ENCODE measurements at places on chromosomes 13 and 19.

DNA sequence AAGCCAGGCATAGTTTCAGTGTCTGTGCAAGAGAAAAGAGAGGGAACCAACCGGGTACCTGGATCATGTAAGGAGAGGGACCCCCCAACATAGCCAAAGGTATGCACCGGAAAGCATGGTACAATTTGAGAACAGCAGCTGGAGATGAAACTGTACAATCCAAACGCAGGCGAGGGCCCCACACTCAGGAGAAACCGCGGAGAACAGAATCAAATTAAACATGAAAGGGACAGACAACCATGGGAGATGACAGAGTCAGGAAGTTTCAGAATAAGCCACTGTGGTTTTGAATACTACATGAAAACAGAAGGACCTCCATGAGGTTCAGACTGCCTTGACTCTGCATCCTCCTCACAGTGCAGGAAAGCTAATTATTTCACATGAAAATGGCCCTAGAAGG is 62.9 kb upstream of the SPATA13 start:
- DNase-seq = no peak

DNA sequence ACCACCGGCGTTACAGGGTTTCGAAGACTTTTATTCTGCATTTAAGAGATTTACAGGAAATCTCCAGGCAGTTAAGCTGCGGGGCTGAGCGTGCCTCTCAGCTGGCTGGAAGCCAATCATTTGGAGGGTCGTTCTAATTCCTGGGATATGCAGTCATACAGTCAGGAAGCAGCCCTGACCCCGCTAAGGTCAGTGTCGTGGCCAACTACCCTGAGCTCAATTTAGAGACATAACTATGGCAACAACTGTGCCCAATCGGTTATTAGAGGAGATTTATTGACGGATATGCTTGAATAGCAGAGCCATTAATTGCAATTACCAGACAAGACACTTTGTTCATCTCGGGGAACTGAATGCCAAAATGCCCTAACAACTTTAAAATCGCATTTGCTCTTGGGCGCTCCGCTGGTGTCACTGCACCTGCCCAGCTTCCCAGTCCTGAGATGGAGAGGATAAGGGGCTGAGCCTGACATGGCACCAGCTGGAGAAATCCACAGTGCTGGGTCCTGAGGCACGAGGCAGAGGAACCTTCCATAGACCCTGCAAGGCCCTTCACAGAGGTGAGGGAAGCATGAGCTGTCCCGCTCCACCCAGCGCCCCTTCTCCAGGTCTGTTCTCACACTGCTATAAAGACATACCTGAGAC is 15.1 kb upstream of the ZNF507 start:
- no peak for DNase-seq

DNA sequence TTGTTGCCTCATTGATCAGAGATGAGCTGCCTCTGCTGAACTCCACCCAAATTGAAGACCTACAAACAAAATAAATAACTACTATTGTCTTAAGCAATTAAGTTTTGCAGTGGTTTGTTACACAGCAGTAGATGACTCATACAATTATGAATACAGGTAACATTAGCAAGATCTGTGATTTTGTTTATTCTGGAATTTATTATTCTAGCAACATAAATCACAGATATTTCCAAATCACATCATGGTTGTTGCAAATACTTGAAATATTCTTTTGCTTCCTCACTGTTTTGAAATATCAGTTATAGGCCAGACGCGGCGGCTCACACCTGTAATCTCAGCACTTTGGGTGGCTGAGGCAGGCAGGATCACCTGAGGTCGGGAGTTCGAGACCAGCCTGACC is 13.1 kb upstream of the LMTK3 start:
- no peak for DNase-seq

DNA sequence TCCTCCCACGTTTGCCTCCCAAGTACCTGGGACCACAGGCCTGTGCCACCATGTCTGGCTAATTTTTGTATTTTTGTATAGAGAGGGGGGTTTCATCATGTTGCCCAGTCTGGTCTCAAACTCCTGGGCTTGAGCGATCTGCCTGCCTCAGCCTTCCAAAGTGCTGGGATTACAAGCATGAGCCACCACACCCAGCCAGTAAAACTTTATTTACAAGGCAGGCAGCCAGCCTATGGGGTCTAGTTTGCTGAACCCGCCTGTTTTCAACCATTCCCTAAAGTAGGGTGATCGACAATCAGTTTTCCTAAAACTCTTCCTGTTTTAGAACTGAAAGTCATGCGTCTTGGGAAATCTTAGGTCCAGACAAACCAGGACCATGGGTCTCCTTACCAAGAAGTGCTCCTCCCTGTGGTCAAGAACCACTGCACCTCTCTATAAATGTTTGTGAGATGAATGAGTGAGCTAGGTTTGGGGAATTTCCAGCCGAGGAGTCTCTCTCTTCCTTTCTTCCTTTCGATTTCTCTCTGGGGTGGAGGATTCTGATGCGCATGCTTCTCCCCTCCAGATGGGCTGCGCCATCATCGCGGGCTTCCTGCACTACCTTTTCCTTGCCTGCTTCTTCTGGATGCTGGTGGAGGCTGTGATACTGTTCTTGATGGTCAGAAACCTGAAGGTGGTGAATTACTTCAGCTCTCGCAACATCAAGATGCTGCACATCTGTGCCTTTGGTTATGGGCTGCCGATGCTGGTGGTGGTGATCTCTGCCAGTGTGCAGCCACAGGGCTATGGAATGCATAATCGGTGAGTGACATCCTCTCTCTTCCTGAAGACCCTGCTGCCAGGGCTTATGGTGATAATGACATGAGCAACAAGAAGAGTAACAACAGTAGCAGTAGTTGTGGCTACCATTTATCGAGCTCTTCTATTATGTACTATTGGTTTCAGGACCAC is 38.7 kb downstream of the ADGRE1 start:
- peak; percentile 22 for DNase-seq

DNA sequence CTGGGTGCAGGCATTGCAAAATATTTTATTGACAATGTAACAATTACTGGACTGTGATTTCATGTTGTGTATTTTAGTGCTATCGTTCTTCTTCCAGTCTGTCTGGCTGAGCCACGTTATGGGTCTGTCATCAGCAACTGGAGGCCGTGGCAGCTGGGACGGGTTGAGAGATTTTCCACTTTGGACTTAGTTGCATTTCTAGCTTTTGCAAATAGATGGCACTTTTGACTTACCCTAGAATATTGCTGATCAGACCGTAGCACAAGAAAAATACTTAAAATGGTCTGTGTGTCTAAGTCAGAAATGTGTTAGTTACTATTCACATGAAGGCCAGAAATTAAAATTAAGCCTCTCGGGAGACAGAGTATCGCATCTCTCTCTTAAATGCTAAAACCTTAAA is 211.1 kb downstream of the TEX29 start:
- no peak for DNase-seq

DNA sequence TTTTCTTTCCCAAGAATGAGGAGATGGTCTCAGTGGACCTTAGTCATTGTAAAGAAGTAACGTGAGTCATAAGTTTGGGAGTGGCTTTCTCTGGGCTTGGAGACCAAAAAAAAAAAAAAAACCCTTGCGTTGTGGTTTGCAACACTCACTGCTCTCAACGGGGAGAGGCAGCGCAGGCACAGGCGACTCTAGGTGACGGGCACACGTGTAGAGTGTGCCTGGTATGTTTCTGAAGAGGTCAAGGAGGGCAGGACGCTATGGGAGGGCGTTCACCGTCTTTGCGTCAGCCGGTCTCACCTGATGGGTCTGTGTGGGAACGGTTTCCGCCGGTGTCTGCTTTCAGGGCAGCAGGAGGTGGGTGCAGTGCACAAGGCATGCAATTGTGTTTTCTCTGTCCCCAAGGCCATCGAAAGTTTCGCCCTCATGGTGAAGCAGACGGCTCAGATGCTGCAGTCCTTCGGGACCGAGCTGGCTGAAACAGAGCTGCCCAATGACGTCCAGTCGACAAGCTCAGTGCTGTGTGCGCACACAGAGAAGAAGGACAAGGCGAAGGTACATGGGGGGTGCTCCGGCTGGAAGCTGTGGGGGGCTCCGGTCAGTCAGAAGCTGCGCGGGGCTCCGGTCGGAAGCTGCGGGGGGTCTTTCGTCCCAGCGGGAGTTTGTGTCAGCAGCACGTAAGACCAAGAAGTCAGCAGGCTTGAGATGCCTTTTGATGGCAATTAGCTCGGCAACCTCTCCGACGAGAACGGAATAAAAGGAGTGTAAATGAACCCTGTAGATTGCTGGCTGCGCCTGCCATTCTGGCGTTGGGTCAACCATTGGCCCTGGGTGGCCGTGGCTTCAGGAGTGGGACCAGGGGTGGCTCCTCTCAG is 40.8 kb upstream of the F7 start:
- DNase-seq = no peak

- DNase-seq = no peak
These were observed 273.8 kb downstream of the LIG4 start for GRCh38 chr13:107941345-107942029.

DNA sequence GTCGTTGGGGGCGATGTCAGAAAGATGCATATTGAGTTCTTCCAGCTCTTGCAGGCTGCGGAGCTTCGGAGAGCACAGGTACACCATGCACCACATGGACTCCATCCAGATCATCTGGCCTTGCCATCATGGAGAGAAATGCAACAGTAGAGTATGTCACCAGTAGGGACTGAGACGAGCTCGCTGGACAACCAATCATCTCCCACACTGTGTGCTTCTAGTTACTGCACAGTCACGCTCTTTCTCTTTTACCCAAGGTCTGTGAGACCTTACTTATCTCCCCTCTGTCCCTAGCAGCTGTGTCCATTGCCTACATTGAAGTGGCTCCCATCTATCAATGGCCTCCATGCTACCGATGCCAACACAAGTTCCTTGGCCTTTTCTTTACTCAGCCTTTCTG is 90.5 kb downstream of the C13orf42 start:
- no peak for DNase-seq

DNA sequence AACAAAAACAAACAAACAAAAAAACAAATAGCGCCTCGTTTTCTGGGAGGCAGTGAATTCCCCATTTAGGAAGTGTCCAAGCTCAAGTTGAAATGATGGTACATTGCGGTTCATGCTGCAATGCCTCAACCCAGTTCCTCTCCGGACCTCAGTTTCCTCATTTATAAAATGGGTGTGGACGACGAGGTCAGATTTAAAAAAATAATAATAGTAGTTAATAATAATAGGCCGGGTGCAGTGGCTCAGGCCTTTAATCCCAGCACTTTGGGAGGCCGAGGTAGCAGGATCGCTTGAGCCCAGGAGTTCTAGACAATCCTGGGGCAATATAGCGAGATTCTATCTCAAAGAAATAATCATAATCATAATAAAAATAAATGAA is 15.5 kb upstream of the ERCC1 start:
- no peak for DNase-seq

GRCh38 chr13:31605076-31605860 is 134.1 kb upstream of the RXFP2 start:
- DNase-seq = no peak

GRCh38 chr19:31214997-31215396 is 134.2 kb downstream of the TSHZ3 start:
- no peak for DNase-seq

DNA sequence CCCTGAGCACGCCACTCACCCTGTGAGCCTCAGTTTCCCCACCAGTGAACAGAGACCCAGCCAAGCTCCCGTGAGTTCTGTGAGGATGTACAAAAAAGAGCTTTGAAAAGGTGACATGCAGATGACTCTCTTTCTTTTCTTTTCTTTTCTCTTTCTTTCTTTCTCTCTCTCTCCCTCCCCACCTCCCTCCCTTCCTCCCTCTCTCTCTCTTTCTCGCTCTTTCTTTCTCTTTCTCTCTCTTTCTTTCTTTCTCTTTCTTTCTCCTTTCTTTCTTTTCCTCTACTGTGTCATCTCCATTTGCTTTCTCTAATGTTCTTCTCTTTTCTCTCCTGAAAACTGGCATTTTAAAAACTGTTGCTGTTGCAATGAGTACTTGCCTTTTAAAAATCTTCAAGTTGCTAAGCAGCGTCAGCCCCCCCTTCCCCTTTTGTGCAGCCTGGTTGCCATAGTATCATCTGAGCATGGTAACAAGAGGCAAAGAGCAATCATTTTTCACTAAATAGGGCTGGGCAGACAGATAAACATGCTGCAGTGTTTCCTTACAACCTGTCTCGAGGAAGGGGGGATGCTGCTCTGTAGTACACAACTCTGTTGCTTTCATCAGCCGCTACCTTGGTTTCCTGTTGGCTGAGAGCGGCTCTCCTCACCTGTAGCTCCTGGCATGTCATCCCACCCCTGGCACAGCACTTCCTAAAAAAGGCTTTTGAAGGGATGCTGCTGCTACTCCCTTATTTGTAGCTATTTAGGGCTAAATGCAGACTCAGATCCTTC is 108.7 kb upstream of the MBNL2 start:
- DNase-seq = no peak

DNA sequence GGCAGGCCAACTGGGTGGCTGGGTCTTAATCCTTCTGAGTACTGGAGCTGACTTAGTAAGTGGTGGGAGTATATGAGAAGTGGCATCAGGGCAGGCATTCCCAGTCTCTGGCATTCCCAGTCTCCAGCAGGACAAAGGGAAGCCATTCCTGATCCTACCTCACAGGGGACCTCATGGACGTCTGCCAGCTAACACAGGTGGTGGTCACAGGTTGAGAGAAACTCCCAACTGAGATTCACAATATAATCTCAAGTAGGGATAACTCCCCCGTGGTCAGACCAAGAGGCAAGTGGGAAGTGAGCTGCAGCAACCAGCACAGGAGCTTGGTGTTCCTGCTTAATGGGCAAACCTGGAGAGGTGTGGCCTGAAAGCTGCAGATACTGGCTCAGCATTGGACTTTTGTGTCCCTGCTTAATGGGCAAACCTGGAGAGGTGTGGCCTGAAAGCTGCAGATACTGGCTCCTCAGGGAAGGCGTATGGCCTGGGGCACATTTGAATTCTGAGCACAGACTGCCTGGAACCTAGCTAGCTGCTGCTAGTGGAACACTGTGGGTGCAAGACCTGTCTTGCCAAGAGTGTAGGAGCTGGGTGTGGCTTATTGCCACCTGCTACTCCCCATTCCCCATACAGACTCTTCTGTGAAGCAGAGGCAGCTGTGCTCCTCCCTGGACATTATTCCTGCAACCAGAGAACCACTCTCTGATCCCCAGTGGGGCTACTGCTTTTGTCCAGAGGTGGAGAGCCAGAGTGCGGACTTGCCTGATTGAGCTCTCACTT is 25.9 kb upstream of the OR10H2 start:
- no peak for DNase-seq

GRCh38 chr19:45667620-45668341 is at the start of gene GIPR:
TSS of gene GIPR (plus strand) at chr19:45668221. CDS start at chr19:45669521, 1,300 bp downstream.
- DNase-seq = no peak

GRCh38 chr13:43195551-43195950 is 172.2 kb downstream of the DNAJC15 start:
- no peak for DNase-seq

- no peak for DNase-seq
These were observed 2.3 kb downstream of the ZNF524 start for GRCh38 chr19:55602104-55603001.
